ENCODE measurements at places on chromosomes 1 and 21. TPM values are rescaled to one million over a fixed set of nuclear protein-coding genes. Genes with fewer than 3 reads are reported as not detected.
A peak's percentile ranks its signal among the peaks of the same experiment; 100 is the strongest.

- H3K4me3 ChIP-seq, result peak overlapping the region; percentile 94
- DNase-seq, result no peak
- no peaks in the 10 kb centered on the region for H3K27me3 ChIP-seq
- H3K36me3 ChIP-seq, result no peaks in the 10 kb centered on the region
- peak overlapping the region; percentile 96 for H3K27ac ChIP-seq
Measured at GRCh38 chr1:157139052-157139715, 989 bp upstream of the ETV3 start.

Gene SIPA1L2
- total RNA-seq, result 3.2 TPM

DNA sequence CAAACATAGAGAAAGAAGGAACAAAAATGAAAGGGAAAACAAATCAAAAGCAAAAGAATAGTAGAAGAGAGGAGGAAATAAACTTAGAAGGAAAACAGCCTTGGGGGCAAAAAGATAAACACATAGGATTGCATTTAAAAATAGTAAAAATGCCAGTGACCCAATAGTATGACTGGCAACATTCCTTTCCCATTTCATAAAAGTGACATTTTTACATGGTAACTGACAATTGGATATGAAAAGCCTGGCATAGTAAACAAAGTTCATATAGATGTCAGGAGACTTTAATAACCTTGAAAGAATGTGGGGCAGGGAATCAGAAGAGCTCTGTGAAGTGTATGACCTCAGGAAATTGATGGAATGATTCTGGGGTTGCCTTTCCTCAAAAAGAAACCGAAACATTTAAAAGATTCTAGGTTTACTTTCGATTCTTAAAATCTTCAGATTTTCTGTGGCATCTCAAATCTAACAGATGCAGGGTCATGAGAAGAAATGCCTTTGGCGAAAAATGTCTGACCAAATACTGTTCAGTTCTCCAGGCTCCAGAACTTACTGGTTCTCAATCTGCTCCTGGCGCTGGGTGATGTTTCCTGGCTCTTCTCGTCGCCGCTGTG, 33.7 kb downstream of the SPTA1 start:
- no peaks in the 10 kb centered on the region for H3K27me3 ChIP-seq
- no peak overlapping the region for H3K4me3 ChIP-seq
- H3K36me3 ChIP-seq, result no peaks in the 10 kb centered on the region
- no peak overlapping the region for H3K27ac ChIP-seq
- no peaks in the 10 kb centered on the region for H3K4me1 ChIP-seq

DNA sequence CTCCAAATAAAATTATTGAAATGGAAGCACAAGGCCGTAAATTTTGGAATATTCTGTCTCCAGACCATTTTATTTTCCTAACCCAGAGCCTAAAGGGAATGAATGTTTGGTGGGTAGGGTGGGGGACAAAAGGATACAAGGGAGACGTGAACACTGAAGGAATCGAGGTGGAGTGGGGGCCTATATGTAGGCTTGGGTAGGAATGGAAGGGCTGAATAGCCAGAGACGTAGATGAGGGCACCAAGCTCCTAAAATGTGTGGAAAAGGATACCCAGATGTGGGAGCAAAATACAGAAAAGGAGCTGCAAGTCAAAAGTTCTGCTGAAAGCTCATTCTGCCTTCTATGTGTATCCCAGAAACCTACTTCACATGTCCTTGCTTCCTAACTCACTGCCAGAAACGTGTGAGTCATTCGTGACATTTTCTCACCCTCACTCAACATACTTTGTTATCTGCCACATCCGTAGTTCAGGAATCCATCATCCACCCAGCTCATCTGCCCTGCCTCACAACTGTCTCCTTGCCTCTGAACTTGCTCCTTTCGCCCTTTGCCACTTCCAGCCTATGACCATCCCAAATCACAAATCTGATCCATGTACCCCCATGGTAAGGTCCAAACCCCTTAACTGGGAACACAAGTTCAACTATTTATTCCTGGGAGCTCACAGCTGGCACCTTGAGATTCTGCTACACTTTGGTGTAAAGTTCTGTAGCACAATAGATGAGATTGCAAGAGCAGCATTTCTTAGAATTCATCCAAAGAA, 84.1 kb upstream of the PRDX6 start:
- H3K36me3 ChIP-seq, result no peaks in the 10 kb centered on the region
- H3K27me3 ChIP-seq, result no peaks in the 10 kb centered on the region
- H3K27ac ChIP-seq, result no peak overlapping the region
- no peak for DNase-seq

Gene CAPN8
- total RNA-seq, result 0.85 TPM

Gene SYNC
- total RNA-seq, result 252 TPM

DNA sequence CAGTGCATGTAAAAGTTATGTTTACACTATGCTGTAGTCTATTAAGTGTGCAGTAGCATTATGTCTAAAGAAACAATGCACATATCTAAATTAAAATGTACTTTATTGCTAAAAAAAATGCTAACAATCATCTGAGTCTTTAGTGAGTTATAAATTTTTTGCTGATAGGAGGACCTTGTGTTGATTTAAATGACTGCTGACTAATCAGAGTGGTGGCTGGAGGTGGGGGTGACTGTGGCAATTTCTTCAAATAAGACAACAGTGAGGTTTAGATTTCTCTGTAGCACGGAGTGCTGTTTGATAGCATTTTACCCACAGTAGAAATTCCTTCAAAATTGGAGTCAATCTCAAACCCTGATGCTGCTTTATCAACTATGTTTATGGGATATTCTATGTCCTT, 37.0 kb downstream of the HS2ST1 start:
- peaks cover 11% of the 10 kb centered on the region for H3K4me1 ChIP-seq
- no peak for DNase-seq
- H3K4me3 ChIP-seq, result no peak overlapping the region
- no peaks in the 10 kb centered on the region for H3K27me3 ChIP-seq

- no peak overlapping the region for H3K4me3 ChIP-seq
- no peaks in the 10 kb centered on the region for H3K27me3 ChIP-seq
- H3K27ac ChIP-seq, result peak overlapping the region; percentile 0
- H3K4me1 ChIP-seq, result peaks cover 9% of the 10 kb centered on the region
- no peak for DNase-seq
Measured at GRCh38 chr1:33045814-33046213, 9.1 kb upstream of the AK2 start.

Gene ATP1A4
- total RNA-seq, result 0.07 TPM

DNA sequence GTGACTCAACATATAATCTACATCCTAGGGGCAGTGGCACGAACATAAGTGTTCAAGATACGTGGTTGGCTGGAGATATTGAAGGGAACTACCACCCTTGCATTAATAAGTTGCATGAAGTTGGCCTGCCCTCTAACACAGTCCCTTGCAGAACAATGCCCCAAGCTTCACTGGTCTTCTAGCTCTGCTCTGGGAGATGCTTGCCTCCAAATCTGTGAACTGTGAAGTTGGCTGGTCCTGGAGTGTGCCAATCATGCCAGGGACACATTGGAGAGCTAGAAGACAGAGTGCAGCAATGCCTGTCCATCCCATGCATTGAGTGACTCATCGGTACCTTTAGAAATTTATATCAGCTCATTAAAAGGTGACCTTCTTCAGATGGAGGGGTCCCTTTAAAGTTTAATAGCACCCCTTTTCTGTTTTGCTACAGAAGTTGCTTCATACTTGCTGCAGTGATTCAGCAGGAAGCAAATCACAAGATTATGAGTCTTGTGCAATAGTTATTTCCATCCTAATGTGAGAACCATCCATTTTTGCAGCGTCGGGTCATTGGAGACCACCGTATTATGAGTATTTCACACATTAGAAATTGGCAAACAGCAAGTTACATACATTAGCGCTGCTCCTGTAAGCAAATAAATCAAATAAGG, 55.2 kb upstream of the KAZN start:
- no peaks in the 10 kb centered on the region for H3K36me3 ChIP-seq
- H3K4me1 ChIP-seq, result no peaks in the 10 kb centered on the region
- H3K27me3 ChIP-seq, result no peaks in the 10 kb centered on the region
- no peak overlapping the region for H3K4me3 ChIP-seq
- peak overlapping the region; percentile 18 for H3K27ac ChIP-seq

GRCh38 chr1:61181067-61182038, 99.0 kb downstream of the NFIA start:
- H3K36me3 ChIP-seq, result no peaks in the 10 kb centered on the region
- H3K4me3 ChIP-seq, result no peak overlapping the region
- no peak for DNase-seq
- peaks cover 82% of the 10 kb centered on the region for H3K4me1 ChIP-seq

DNA sequence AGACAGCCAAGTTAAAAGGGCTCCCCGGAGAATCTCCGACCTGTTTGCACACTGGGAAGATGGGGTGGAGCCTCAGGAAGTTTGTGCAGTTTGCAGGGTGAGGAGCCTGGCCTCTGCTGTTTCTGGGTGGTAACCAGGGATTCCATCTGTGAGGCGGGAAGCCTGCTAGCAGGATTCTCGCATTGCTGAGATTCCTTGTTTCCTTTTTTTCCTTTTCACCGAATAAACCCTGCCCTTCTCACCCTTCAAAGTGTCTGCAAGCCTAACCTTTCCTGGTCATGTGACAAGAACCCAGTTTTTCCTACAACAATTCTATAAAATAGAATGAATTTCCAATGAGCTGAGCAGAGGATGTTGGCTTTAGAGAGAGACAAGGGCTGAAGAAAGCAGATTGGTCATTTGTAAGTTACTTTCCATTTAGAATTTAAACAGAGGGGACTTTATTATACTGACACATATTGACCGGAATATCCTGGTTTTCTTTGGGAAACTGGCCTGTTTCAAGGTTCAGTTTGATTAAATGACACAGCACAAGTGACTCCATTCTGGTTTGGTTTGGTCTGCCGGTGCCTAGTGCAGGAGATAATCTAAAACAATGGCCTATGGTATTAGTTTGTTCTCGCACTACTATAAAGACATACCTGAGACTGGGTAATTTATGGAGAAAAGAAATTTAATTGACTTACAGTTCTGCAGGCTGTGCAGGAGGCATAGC, 48.7 kb upstream of the DNAH14 start:
- no peak overlapping the region for H3K27ac ChIP-seq
- peaks cover 10% of the 10 kb centered on the region for H3K27me3 ChIP-seq
- no peak for DNase-seq

DNA sequence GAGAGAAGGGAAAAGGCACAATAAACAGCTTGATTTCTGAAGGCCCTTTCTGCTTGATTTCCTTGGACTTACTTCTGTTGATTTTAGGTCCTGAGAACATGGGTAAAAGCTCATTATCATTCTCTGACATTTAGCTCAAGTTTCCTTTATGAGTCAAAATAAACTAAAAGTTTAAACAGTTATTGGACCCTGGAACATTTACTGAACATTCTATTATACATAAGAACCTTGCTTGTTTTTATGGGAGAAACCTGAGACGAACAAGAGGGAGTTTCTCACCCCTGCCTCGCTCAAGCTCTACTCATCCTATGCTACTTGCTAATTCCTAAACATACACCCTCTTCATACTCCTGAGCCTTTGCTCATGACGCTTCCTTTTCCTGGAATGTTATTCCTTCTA, 538.3 kb upstream of the PKN2 start:
- H3K4me3 ChIP-seq, result no peak overlapping the region
- no peaks in the 10 kb centered on the region for H3K4me1 ChIP-seq
- no peak for DNase-seq
- no peaks in the 10 kb centered on the region for H3K36me3 ChIP-seq
- no peaks in the 10 kb centered on the region for H3K27me3 ChIP-seq

DNA sequence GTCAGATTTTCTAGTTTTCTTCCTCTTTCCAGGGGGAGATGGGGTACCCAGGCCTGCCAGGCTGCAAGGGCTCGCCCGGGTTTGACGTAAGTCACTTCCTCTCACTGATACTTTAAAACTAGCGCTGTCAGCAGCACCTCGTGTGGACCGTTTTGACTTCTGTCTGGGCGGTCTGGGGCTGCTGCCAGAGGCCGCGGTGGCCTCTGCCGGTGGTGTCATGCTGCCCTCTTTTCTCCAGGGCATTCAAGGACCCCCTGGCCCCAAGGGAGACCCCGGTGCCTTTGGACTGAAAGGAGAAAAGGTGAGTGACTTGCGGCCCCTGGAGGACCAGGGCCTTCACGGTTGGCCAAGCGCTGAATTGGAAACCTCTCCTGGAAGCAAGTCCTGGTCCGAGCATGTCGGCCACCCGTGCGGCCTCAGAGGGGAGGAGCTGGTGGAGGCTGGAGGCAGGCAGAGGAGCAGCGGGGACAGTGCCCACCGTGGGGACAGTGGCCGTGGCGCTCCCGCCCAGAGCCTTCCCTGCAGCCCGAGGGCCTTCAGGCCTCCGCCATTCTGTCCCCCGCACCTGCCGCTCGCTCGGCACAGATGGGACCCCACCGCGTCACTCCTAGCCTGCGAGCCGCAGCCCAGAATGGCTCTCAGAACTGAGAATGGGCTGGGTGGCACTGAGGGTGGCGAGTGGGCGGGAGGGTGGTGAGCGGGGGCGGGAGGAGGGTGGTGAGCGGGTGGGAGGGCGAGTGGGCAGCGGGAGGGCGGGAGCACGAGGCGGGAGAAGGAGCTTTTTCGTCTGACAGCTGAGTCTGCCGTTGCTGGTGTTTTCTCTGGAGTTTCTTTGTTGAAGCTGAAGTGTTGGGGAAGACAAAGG, 9.4 kb downstream of the COL6A1 start:
- H3K27ac ChIP-seq, result no peak overlapping the region
- no peaks in the 10 kb centered on the region for H3K27me3 ChIP-seq
- peak; percentile 10 for DNase-seq
- H3K4me3 ChIP-seq, result no peak overlapping the region

Gene POU2F1
- total RNA-seq, result 5.0 TPM

DNA sequence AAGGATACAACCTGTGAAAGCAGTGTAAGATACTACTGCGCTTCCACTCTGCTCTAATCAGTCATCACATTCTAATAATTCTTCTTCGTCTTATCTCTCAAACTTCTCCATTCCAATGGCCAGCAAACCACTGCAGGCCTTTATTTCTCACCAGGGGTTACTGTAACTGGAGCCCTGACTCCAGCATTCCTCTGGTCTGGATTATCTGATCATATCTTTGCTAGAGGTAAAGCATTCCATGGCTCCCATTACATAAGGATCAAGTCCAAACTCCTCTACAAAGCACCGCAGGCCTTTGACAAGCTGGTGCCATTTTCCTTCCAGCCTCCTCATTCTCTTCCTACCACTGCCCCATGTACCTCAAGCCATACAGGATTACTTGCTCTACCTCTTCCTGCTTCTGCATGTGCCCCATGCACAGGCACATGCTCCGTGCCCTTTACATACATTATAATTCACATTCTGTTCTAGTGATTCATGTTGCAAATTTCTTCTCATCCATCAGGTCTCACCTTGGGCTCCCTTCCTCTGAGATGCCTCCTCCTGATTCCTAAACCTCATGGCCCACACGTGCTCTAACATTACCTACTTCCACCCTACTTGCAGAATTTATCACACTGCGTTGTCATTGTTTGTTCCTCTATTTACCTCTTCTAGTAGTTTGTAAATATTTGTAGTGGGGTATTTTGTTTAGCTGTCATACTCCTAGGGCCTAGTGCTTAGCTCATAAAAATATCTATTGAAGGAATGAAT, 9.3 kb upstream of the SERBP1 start:
- DNase-seq, result no peak
- no peak overlapping the region for H3K27ac ChIP-seq
- H3K4me3 ChIP-seq, result no peak overlapping the region
- no peaks in the 10 kb centered on the region for H3K36me3 ChIP-seq

All from gastrocnemius medialis (tissue), 4 donors.